Activated CD8-positive, alpha-beta memory T cell treated with anti-CD3 and anti-CD28 coated beads for 1 hour (primary cell): ENCODE measurements at places on chromosomes 6 and 20.

DNA sequence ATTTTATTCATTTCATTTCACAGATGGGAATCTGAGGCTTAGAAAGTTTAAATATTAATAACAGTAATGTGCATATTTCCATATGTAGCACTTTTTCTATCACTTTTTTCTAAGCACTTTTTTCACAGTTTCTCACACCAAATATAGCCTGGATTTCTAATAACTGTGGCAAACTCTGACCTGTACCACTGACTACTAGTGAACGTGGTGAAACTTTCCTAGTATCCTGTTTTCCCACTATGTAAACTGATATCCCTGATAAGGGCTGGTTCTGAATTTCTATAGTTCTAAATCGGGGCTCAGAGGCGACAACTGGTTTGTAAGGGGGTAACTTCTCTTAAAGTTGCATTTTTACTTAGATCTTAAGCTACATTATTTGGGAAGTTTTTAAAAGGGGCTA lies 32.6 kb downstream of the MAP7 start:
- no peak for DNase-seq

GRCh38 chr6:145451029-145451428 lies 284.3 kb downstream of the EPM2A start:
- DNase-seq, result no peak

DNA sequence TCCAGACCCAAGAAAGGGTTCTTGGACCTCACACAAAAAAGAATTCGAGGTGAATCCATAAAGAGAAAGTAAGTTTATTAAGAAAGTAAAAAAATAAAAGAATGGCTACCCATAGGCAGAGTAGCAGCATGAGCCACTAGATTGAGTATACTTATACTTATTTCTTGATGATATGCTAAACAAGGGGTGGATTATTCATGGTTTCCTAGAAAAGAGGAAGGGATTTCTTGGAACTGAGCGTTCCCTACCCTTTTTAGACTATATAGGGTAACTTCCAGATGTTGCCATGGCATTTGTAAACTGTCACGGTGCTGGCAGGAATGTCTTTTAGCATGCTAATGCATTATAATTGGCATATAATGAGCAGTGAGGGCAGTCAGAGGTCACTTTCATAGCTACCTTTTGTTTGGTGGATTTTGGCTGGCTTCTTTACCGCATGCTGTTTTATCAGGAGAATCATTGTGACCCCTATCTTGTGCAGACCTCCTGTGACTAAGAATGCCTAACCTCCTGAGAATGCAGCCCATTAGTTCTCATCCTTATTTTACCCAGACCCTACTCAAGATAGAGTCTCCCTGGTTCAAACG lies 44.3 kb downstream of the TENT5A start:
- DNase-seq, result no peak

DNA sequence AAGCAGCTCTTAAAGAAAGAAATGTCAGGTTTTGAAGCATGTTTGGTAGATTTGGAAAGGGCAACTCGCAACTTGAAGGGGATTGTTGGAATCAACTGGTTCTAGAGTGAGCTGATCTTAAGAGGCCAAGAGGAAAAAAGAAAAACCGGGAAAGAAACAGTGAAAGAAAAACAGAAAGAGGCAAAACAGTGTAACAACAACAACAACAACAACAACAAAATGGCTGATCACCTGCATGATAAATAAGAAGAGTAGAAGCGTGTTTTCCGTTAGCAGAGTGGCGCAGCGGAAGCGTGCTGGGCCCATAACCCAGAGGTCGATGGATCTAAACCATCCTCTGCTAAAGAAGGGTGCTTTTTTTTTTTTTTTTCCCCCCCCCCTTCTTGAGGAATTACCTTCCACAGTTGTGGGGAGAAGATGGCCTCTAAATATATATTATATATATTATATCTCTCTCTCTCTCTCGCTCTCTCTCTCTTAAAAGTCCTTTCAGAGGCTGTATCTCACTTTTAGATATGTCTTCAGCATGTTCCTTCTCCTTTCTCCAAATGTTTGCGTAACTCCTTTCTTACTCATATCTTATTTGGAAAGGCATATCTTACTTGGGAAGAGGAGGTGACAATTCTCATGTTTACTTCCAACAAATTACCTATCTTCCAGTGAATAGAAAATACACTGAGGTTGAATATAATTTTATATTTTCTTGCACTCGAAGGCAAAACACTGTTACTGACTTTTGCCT lies 134.4 kb downstream of the OR2B2 start:
- DNase-seq, result no peak

GRCh38 chr20:49185071-49185761 lies 2.9 kb downstream of the STAU1 start:
- no peak for DNase-seq

- no peak for DNase-seq
Observed at GRCh38 chr6:43070028-43070632, 6.0 kb upstream of the PTK7 start.

GRCh38 chr6:134585517-134585873 lies 267.6 kb upstream of the SGK1 start:
- no peak for DNase-seq
